ENCODE measurements at places on chromosomes 3 and 15.

DNA sequence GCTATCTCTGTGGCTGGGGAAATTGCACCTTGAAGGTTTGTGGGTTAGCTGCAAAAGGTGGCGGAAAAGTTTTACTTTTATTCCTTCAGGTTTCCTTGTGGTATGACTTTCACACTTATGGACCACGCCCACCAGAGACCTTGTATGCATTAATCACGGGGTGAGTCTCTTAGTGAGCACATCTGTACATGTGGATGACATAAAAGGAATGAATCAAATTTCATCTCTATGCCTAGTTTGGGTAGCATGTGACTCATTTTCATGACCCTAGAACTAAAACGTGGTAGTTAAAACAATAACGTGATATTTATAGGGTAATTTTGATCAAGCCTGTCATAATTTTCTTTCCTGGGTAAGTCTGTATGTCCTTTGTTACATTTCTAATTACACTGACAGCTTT, 141.7 kb downstream of the PDCD6IP start:
- no peak for DNase-seq

DNA sequence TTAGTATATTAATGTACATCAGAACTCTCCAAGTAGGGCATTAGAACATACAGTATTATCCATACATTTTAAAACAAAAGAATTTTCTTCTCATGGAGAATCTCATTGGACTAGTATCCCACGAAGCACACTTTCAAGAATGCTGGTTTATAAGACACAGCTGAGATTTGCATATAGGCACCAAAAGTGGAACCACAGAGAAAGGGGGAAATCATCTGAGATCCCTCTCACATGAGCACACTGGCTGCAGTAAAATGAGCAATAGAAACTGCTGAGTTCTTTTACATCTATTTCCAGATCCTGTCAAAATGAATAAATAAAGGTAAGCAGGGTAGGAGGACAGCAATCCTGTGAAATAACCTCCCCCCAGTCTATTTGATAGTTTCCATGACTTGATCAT, 665.3 kb downstream of the FHIT start:
- no peak for DNase-seq

- DNase-seq, result no peak
Measured at GRCh38 chr3:27423463-27423862, 54.3 kb upstream of the NEK10 start.

- peak; percentile 39 for DNase-seq
Measured at GRCh38 chr15:69757186-69757585, 304.6 kb downstream of the RPLP1 start.

GRCh38 chr3:45783667-45784066, 12.7 kb downstream of the SLC6A20 start:
- no peak for DNase-seq

GRCh38 chr3:136093771-136094170, 102.4 kb downstream of the MSL2 start:
- no peak for DNase-seq

- DNase-seq, result no peak
Measured at GRCh38 chr3:15805756-15806266, 8.0 kb upstream of the ANKRD28 start.

DNA sequence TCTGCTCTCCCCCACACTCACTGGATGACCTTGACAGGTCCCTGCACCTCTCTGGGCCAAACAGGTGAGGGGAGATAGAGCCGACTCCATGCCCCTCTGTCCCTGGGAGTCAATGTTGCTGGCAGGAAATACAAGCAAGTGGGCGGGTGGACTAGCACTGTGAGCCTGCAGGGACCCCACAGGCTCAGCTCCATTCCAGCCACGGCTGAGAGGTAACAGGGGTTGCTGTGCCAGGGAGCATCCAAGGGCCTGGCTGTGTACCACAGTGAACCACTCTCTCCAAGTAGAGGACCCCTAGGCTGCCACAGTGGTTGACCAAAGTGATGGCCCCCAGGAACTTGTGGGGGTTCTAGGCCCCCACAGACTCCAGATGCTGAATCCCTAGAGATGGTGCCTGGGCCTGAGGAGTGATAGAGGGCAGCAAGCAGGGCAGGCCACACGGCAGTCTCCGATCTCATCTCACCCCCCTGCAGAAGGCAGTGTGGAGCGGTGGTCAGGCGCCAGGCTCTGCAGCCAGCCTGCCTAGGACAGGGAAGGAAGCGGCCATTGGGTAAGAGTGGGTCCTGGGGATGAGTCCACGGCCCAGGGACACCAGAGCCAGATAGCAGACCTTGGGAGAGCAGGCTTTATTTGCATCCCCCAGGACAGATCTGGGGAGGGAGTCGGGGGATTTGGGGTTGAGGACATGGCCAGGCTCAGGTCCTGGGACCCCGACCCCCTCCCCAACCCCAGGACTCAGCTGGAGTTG, 3.2 kb downstream of the TNNC1 start:
- DNase-seq, result no peak

DNA sequence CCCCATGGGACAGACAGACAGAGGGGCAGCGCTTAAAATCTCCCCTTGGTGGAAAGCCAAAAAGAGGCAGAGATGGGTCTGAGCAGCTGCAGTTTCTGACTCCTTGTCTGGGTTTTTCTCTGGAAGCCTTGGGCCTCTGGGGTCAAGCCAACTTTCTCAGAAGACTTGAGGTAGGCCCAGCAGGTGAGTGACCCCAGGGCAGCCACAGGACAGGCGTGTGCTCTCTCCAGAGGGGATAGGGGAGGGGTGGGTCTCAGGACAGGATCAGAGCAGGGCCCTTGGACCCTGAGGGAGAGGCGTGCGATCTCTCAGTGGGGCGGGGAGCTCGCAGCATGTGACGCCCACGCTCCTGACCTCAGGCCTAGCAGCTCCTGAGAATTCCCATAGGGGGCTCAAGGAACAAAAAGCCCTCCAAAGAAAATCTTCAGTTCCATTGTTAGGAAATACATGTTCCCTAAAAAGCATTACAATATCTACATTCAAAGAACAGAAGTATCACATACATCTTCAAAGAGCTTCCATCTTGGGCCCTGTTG, 34.6 kb upstream of the DUSP7 start:
- no peak for DNase-seq

GRCh38 chr3:12224181-12225147, 64.4 kb upstream of the PPARG start:
- no peak for DNase-seq

GRCh38 chr3:176663837-176664831, 533.1 kb downstream of the TBL1XR1 start:
- DNase-seq, result no peak

DNA sequence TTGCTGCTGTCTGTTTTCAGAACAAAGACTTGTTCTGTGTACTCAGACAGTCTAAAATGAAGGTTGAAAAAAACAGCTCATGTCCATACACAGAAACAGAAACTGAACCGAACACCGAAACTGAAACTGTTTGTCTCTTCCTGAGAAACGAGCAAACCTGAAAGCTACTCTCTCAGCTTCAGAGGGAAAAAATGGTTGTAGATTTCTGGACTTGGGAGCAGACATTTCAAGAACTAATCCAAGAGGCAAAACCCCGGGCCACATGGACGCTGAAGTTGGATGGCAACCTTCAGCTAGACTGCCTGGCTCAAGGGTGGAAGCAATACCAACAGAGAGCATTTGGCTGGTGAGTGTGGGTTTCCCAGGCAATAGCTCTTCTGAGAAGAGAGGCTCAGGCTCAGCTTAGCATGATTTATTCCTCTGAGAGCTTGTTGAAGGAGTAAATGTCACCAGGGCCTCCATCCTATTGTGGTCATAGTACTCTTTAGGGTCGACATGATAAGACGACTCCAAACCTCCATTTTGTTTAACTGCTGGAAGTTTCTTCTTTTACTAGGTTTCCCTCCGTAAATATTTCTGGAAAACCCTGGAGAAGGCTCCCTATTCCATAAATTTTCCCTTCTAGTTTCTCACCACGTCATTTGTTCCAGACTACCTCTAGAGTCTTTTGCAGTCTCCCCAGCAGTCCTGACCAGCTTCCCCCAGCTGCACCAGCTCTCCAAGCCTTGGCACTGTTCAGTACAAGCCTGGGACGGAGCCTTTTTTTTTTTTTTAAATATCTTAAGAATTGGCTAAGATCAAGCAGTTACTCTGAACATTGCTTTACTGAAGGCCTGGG, at the start of gene RTP4:
Gene RTP4, plus strand, starts transcription at position 135 of the 838 bp plus-strand sequence. Its CDS starts 57 bp downstream, at position 192.
- DNase-seq, result no peak

DNA sequence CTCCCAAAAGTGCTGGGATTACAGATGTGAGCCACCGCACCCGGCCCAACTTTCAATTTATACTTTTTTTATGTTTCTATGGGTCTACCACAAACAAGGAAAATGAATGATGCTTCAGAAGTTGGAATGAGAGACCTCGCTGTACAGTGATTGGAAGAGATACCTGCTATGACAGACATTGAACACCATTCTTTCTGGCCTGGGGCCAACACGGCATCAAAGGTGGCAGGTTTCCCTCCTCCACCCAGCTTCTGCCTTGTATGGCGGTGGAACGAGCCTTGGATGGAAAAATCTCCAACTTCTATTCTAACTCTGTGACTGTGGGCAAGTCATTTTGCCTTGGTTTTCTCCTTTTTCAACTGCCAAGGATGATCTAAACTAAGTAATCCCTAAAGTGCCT, 117.8 kb upstream of the FAM174B start:
- DNase-seq, result no peak

DNA sequence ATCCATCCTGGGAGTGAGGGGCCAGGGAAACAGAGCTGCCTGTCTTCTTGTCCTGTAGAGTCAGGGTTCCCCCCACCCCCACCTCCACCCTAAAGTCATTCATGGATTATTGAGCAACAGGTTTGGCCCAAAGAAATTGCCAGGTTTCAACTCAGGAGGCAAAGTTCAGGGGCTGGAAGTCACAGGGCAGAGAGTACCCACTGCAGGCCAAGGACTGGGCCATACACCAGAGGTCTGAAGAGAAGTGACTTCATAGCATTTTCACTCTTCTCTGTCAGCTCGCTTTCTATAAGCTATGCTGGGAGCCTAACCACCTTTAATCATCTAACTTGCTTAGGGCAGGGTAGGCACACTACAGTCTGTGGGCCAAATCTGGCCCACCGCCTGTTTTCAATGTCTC, 50.1 kb downstream of the STARD5 start:
- DNase-seq, result no peak

DNA sequence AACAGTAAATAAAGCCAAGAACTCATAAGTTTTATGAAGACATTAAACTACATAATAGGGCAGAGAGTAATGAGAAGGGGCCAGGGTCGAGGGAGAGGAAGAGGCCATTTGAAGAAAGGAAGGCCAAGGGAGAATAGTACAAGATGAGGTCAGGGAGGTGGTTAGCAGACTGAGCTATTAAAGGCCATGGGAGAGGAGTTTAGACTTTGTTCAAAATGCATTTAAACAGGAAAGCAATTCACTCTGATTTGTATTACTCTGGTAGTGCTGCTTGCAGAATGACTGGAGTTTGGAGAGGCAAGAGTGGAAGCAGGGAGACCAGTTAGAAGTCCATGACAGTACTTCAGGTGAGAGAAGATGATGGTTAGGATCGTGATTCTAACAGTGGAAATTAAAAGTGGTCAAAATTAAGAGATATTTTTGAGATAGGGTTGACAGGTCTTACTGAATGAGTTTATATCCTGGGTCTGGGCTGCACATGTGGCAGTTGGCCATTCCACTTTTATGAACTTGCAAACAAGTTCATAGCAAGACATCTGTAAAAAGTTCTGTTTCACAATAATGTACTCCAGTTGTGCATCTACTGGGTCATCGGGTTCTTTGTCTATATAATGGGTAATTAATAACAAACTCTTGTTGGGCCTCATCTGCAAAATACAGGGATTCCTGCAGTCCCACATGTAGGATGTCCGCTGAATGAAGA, 16.3 kb downstream of the PPP2R3A start:
- no peak for DNase-seq

GRCh38 chr3:183033746-183034145, 53.4 kb upstream of the DCUN1D1 start:
- no peak for DNase-seq

- DNase-seq, result no peak
Measured at GRCh38 chr3:11769704-11770476, 76.8 kb downstream of the TAMM41 start.

- no peak for DNase-seq
Measured at GRCh38 chr3:160392798-160393197, 6.2 kb downstream of the IFT80 start.

GRCh38 chr15:25557926-25558325, 119.1 kb upstream of the UBE3A start:
- DNase-seq, result no peak

DNA sequence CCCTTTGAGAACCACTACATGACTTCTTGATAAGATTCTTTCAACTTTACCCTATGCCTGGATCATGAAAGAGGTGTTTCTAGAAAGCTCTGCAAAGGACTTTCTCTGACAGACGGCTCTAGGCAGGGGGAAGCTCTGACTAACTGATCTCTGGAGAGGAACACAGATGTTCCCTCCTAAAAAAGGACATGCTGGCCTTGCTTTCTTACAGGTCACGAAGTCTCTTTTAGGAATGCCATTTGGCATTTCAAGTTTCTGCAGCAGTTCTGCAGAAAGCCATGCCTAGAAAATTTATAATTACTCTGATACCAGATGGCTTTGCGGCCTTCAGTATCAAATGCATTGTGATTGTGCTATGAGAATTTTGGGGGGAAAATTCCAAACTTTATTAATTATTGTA, 275.4 kb upstream of the CTDSPL start:
- no peak for DNase-seq
